Stimulated activated CD8-positive, alpha-beta memory T cell treated with anti-CD3 and anti-CD28 coated beads, Interleukin-7, amount 100 ng/mL, for 1 hour (primary cell): ENCODE measurements at places on chromosomes 11 and 22.

DNA sequence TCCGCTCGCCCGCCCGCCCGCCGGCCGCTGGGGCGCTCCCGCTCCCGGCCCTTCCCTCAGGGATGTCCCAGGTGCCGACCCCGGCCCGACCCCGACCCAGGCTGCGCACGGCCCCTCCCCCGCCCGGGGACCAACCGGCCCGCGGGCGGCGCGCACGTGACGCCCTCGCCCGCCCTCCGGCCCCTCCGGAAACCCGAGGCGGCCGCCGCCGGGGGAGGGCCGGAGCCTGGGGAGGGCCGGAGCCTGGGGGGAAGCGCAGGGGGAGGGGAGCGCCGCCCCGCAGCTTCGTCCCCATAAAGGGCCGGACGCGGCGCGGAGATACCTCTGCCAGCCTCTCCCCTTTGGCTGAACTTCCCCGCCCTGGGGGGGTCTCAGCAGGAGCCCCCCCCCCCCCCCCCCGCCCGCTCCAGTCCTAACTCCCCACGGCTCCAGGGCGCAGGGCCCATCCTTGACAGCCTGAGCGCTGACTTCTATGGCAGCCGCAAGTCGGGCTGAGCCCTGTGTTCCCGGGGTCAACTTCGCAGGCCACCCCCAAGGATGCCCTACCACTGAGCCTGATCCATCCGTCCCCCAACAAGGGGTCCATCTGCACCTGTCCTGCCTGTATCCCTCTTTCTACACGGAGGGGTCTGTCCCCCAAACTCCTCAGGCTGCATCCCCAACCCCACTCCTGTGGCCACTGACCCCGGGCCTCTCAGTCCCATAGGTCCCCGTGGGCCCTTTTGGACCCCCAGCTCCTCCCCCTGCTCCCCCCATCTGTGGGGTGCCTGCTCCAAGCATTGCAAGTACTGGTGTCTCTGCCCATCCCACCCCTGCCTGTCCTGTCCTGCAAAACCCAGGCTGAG lies at the start of gene MAPK12:
Gene MAPK12, minus strand, starts transcription at position 69 of the 845 bp plus-strand sequence. CDS start 174 bp downstream, outside the sequence.
- DNase-seq, result no peak

GRCh38 chr11:45931739-45932138 lies 9.3 kb downstream of the LARGE2 start:
- no peak for DNase-seq

DNA sequence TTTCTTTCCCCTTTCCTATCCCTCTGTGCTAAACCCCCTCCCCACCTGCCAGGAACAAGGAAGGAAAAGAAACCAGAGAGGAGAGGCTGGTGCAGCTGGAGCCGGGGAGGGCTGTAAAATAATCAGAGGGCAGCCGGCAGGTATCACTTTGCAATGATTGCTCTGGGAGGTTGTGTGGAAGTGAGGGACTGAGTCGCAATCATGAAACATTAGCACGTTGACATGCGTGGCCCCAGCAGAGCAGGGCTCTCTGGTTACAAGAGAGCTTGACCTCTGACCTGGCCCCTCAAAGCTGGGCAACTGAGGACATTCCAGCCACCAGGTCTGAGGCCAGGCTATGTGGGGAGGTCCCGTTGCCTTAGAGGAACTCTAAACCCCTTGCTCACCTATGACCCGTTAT lies 170.8 kb upstream of the BDNF start:
- DNase-seq, result no peak

- no peak for DNase-seq
Observed at GRCh38 chr11:21625982-21626381, 566.9 kb upstream of the ANO5 start.

GRCh38 chr11:662689-663274 lies 25.7 kb downstream of the DRD4 start:
- no peak for DNase-seq

DNA sequence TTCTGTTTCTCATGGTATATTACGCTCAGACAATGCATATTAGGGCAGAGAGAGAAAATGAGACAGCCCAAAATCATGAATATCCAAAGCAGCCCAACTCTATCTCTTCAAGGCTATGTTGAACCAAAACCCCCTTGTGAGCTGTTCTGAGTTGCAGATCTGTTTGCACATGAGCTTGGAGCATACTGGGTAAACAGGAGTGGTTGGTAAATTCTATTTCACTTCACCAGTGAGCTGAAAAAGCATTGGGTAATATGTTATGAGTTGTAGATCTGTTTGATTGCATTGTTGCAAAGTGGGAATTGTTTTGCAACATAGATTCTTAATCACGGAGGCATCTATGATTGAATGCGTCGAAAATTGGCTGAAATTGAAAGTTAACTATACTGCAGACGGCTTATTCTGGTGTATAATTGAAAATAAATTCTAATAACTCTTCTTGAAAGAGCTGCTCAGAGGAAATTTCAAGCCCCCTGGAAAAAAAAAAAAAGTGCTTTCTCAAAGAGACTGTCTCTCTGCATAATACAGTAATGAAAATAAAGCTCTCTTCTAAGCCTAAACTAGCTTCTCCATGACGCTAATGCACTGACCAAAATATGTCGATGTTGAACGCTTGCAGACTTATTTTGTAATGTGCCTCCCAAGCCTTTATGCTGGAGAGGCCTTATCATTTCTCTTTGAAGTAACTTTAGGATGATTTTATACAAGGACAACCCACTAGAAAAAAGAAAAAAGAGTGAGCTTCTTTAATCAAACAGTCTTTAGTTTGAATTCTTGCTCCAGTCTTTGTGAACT lies 263.7 kb downstream of the NTM start:
- DNase-seq, result no peak

GRCh38 chr22:41568811-41569210 lies 8.0 kb downstream of the CSDC2 start:
- DNase-seq, result no peak

DNA sequence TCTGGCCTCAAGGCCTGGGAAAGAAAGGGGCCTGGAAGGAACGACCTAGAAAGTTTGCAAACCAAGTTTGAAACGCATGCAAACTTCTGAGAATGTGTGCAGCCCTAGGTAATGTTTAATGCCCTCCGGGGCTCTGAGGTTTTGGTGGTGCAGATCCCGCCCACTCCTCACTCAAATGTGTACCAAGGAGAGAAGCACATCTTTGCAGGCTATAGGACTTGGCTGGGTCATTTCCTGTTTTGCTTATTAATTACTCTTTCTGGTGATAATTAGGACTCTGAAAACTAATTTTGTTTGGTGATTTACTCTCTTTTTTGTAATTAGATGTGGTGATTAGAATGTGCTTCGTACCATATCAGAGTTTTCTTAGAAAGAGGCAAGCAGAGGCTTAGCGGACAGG lies 625.9 kb upstream of the CADM1 start:
- DNase-seq, result no peak

GRCh38 chr11:826836-827145 lies 928 bp upstream of the CRACR2B start:
- DNase-seq, result no peak

- no peak for DNase-seq
Observed at GRCh38 chr11:48034926-48035871, 54.8 kb downstream of the PTPRJ start.
